ENCODE measurements at places on chromosomes 2 and 18.

DNA sequence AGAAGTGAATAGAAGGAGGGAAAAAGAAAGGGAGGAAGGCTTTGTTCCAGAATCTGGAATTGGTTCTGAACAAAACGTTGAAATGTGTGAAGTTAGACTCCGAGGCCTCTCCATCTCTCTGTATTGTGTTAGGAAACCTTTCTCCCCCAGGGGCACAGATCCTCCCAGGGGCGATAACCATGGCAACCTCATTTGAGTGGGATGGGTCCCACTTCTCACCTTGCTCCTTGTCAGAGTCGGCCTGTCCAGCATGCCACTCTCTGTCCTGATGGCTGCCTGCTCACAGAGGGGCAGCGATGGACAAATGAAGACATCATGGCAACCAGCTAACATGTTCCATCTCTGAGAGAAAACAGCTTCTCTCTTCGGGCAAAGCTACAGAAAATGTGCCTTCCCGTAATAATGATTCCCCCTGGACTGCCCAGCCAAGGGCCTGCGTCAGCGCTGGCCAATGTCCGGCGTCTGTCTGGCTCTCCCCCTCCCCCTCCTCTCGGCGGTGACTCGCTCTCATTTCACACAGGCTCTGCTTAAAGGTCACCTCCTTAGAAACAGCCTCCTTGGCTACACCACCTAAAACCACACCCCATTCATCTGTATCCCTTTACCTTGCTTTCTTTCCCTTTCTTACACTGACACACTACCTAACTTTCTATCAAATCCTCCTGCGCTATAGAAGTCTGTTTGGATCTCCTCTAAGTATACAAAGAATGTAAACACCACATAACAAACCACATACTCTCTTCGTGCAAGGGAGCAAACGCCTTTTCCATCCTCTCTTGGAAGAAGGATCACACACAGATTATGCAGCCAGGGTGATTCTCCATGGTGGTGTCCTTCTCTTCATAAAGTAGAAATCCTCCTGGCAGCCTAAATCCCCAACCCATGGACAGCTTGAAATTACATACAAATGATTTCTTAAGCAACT lies 32.1 kb upstream of the TTC39C start:
- peak; percentile 16 for DNase-seq

GRCh38 chr18:67243799-67244587 lies 272.5 kb downstream of the DSEL start:
- no peak for DNase-seq

- no peak for DNase-seq
These were observed 1015.0 kb downstream of the BCL11A start for GRCh38 chr2:59538398-59538911.

DNA sequence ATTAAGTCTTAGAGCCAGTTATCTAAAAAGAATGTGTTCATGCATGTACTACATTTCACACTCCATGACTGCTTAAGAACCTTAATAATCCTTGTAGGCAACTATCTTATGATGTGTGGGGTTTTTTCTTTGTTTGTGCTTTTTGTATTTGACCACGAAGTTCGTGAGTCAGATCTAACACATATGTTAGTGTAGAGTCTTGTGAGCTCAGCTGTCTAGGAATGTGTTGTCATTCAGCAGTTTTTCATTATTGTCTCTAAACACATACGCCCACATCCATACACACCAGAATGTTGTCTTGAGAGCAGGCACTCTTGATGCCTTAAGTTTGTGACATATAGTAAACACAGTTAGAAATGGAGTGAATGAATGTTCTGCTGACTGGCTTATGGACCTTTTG lies 38.4 kb downstream of the CAB39 start:
- DNase-seq, result peak; percentile 31

- peak; percentile 97 for DNase-seq
These were observed 71.1 kb upstream of the SH3BP4 start for GRCh38 chr2:234880551-234881211.

DNA sequence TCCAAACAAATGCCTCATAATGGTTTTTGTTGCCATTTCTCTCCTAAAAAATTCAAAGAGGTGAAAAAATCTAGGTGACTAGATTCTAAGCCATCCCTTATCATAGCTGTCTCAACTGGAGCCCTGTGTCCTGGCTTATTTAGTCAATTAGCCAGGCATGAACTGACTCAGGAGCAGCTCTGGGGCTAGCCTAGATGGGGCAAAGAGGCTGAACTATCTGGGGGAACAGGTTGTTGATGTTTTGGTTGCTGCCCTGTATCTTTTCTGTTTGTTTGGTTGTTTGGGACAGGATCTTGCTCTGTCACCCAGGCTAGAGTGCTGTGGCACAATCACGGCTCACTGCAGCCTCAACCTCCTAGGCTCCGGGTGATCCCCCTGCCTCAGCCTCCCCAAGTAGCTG lies 14.7 kb downstream of the GEMIN6 start:
- no peak for DNase-seq

DNA sequence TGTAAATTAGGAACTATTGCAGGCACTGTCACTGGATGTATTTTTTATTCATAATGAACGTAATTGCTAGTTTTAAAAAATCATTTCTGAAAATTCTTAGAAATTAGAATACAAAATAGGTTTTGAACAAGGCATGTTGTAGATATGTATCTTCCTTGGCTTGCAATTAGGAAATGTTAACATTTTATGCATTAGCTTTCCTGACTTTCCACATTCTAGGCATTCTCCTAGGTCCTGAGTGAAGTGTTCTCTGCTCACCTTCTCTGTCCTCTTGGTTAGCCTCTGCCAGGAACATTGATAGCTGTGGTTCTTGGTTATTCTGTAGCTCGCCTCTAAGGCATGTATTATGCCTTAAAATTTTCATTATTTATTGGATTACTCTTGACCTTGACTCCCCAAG lies 130.3 kb downstream of the FHOD3 start:
- DNase-seq, result no peak

DNA sequence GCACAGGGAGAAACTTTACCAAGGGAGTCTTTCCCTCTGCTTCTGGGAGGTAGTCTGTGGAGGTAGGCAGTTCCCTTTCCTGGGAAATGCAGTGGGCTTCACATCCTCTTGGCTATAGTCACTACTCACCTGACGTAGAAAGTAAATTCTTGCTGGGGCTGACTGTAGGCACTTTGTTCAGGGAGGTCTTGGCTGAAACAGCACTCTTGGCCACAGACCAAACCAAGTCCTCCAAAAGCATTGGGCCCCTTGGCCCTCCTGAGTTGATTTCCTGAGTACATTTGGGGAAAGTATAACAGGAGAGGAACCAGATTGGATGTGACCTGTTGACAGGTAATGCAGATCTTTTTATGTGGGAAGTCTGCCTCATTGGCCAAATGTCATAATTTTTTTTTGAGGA lies 108.9 kb downstream of the MGAT5 start:
- no peak for DNase-seq

DNA sequence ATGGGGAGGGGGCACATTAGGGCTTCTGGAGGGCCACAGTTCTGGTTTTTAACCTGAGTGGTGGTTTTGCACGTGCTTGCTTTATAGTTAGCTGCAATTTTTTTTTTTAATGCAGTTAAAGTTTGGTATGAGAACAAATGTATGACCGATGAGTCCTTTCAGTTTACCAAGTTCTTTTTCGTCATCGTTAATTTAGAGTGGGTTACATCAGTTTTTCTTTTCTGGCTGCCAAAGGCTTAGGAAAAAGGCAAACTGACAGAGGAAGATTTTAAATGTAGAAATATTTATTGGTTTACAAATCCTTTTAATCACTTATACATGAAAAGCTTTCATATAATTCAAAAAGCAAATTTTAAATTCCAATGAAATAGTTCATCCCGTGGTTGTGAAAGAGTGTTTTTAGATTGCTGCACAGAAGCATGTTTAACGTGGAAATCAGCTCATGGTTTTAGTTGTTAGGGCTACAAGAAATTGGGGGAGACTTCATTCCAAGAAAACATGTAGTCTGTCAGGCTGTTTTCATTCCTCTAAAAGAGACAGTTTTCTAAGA lies 82.9 kb downstream of the MSH2 start:
- DNase-seq, result no peak

DNA sequence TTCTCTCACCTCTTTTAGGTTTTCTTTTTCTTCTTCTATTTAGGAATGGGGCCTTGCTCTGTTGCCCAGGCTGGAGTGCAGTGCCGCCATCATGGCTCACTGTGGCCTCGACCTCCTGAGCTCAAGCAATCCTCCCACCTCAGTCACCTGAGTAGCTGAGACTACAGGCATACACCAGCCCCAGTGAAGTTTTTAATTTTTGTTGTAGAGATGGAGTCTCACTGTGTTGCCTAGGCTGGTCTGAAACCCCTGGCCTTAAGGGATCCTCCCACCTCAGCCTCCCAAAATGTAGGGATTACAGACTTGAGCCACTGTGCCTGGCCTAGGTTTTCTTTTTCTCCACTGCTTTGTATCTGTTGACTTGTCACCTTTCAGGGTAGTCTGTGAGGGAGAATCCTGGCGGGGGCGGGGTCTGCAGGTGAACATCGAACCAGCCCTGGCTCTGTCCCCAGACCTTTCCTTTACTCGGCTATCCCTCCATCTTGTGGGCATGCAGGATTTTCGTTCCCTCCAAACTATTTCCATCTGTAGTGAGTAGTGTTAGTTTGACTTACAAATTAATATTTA lies 21.7 kb downstream of the NCK2 start:
- no peak for DNase-seq
